ENCODE measurements at places on chromosomes 16 and 17. TPM values are rescaled to one million over a fixed set of nuclear protein-coding genes. Genes with fewer than 3 reads are reported as not detected.

- no peak for DNase-seq
These were observed 963 bp upstream of the METTL22 start for GRCh38 chr16:8620535-8620934.

GRCh38 chr16:85785927-85786326, 13.4 kb downstream of the EMC8 start:
- DNase-seq: no peak

DNA sequence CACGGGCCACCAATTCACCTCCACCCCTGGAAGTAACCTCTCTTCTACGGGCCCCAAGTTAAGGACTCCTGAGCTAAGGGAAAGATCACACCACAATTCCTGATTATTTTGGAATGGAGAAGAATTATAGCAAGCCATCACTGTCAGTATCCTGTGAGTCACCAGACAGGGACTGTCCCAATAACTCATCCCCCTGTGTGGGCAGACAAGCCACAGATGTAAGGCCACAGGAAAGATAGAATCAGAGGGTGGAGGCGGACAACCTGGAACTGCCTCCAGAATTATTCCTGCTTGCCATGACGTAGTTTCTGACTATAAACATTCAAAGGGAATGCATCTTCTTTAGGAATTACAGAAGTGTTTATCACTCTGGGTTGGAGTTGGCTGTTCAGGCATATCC, 5.8 kb upstream of the MYO1D start:
- no peak for DNase-seq

DNA sequence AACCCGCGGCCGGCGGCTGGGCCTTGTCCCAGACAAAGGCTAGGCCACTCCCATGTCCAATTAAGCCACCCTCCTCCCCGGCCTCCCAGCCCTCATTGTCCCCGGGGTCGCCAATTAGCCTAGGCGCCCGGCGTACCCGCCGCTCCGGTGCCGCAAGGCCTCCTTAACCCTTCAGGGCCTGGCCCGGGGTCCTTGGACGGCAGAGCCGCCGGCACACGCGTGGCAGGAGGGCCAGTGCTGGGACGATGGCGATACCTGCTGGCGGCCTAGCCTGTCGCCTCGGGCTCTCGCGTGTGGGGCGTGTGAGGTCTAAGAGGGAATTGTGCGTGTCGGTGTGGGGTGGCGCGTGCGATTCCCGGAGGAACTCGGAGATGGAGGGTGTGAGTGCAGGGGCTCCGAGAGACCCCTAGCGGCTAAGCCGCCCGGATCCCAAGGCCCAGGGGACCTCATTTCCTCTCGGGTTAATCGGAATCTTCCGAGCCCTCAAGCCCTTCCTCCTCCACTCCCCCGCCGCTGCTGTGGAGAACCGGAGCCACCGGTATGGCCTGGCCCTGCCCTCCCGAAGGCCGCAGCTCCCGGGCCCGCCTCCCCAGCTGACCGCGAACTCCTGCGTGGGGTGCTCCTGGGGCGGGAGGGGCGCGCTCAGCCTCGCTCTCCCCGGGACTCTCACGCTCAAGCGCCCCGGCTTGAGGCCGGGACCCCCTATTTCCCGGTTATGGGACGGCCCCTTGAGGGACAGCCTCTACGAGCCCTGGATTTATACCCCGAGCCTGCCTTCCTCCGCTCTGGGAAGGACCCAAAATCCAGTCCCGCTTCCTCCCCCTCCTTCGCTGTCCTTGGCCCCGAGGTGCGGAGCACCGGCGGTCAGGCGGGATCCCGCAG, 11.9 kb downstream of the TBX2 start:
- DNase-seq: peak; percentile 62

- no peak for DNase-seq
These were observed 78.9 kb downstream of the RTN4RL1 start for GRCh38 chr17:1946021-1946932.

DNA sequence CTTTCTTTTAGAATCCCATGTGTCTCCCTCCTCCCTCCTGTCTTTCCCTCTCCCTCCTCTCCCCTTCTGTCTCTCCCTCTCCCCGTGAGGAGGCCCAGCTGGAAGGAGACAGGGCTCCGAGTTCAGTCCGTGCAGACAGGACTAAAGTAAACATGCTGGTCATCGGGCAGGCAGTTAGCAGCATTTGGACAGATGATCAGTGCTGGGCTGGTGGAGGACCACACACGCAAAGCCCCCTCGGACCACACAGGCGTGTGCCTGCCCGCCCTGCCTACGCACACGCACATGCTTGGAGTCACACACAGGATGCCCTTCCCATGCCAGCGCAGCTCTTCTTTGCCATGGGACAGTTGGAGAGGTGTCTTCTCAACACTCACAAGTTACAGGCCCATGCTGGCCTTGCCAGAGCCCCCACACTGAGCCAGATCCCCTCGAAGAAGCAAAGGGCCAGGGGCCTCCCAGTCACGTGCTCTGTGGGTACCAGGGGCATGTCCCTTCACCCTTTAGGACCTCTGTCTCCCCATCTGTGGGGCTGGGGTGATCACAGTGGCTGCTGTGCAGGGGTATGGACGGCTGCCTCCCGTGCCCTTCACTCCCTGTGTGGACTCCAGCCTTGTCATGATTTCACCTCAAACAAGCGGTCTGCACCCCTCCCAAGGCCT, 215.7 kb upstream of the FOXF1 start:
- DNase-seq: no peak

DNA sequence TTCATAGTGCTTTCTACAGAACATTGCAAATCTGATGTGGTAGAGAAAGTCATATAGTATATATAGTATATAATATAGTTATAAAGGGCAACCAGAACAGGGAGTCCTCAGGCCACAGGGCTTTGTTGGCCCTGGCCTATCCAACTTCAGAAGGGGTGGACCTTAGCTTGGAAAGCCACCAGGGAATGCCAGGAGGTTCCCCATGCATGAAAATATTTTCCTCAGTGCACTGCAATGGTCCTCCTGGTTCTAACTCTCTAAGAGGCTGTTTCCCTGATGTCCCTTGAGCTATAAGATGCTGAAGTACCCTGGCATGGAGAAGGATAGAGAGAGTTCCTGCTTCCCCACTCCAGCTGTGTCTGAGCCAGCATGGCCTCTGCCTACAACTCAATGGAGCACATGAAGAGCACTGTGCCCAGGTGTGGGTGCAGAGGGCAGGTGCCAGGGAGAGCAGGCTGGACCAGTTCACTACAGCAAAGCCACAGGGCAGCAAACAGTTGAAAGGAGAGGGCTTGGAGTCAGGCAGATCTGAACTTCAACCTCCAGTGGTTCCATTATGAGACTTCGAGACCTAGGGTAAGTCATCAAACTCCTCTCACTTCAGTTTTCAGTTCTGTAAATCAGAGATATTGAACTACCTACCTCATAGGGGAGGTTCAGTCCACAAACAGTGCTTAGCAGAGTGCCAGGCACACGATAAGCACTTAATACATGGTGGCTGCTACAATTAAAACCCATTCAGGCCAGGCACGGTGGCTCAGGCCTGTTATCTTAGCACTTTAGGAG, 183.1 kb downstream of the SALL1 start:
- no peak for DNase-seq

DNA sequence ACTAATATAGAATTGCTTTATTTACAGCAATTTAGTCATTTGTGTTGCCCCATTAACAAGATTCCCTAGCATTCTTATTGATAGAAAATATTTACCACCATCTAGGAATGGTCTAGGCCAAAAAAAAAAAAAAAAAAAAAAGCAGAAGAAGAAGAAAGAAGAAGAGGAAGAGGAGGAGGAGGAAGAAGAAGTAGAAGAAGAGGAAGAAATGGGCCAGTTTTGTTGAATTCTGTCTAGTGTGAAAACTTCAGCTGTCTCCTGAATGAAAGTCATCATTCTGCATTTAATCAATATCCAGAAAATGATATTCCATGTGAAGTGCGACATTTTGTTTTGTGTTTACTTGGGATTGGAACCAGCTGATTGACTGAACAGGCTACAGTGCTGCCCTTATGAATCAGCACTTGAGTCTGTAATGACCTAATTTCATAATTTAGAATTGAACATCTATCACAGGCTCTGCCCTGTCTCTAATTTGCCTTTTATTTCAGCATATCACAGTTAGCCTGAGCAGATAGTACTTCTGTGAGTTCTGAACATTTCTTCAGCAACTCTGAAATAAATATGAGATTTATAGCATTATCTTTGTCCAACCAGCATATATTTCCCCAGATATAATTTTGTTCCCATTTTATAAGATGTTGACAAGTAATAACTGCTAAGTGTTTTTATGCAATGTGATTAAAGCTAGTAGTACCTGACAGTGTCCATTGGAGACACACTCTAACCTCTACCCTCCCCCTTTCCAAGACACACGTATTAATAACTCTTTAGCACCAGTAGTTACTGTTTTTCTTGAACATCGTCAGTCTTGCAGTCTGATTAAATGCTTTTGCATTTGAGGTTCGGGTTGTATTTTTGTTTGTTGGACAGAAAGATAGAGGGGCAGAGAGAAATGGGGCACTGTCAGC, 5.9 kb downstream of the ANKFN1 start:
- DNase-seq: no peak

DNA sequence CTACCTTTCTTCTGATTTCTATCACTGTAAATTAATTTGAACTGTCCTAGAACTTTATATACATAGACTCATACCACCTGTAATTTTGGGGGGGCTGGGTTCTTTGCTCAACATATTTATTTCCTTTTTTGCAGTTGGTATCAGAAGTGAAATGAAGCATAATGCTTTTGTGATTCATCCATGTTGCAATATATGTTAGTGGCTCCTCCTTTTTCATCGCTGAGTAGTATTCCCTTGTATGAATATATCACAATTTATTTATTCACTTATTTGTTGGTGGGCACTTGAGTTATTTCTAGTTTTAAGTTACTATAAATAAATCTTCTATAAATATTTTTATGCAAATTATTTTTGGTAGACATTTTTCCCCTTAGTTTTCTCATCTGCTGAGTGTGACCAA, 336.4 kb downstream of the HS3ST3B1 start:
- DNase-seq: no peak

- peak; percentile 70 for DNase-seq
These were observed 16.5 kb downstream of the MRPS23 start for GRCh38 chr17:57833179-57833939.

DNA sequence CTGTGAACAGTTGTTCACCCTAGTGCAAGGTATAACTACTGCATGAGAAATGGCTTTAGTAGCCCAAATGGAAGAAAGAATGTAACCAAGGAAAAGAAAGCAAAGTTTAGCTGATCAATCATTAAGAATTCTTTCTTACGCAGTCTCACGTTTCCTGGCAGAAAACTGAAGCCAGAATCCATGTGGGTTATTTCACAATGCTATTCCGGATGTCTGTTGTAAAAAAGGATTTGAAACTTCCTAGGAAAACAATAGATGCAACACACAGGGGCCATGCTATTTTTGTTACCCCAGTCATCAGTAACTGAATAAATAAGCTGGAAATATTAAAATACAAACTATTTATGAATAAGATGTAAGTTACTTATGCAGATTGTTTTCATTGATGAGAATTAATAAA, 802.5 kb downstream of the CDH8 start:
- no peak for DNase-seq

GRCh38 chr16:27199736-27200135, 3.6 kb upstream of the KDM8 start:
- DNase-seq: no peak

GRCh38 chr16:1908184-1908583, 10.0 kb downstream of the HS3ST6 start:
- DNase-seq: no peak

DNA sequence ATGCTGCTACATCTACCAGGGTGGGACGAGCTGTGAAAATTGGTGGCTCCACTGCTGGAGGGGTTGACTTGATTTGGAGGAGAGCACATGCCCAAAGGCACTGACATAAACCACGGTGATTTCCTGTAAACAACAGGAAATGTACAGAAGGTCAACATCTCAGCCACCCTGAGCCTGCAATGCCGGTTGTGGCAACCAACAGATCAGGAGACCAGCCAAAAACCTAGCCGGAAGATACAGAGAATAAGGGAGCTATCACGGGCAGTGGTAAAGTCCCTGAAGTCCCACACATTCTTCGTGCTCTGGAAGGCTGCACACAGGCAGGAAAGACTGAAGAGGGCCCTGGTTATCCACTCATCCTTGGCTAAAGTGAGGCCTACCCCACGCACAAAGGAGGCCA, 56.2 kb downstream of the ADCY9 start:
- no peak for DNase-seq

DNA sequence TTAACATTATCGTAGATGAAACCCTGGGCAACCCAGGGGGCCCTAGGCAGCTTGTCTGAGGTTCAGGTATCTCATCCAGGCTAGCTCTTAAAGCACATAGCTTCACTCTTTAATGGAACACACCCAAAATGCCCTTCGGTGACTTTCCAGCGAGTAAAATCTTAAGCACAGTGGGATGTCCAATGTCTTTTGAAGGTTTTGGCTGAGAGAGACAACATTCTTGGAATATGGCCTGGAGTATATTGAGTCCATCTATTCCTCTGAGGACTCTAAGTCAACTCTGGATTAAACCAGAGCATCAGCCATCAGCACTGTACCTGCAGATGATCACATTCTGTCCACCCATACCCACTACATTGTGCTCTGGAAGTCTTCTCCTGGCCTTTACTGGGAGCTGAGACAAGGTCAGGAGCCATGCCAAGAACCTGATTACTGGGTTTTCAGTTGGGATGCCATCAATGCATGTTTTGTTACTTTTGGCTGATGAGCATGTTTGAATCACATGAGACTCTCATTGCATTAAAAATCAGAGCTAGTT, 63.4 kb upstream of the CDH11 start:
- DNase-seq: no peak

GRCh38 chr17:57562184-57562698, 182.9 kb downstream of the CCDC182 start:
- DNase-seq: no peak

GRCh38 chr16:49484936-49485335, 111.3 kb downstream of the C16orf78 start:
- no peak for DNase-seq

GRCh38 chr17:38922538-38923297, 2.7 kb upstream of the LASP1NB start:
- peak; percentile 67 for DNase-seq

Gene PRAC1
- not detected for total RNA-seq

Gene KRTAP9-9
- total RNA-seq: not detected

Gene C17orf50
- not detected for total RNA-seq

Gene PRR15L
- 46.7 TPM for total RNA-seq

Gene FBXL16
- 0.98 TPM for total RNA-seq

Gene CCDC92B
- 0.43 TPM for total RNA-seq

Gene ARHGDIG
- total RNA-seq: 49.7 TPM

Gene CCL4
- total RNA-seq: 1.7 TPM

Gene RECQL5
- total RNA-seq: 15.5 TPM

Gene CAVIN1
- 28.6 TPM for total RNA-seq

All from pancreas (tissue), 10 donors.